ENCODE measurements at places on chromosomes 4 and X. TPM values are rescaled to one million over a fixed set of nuclear protein-coding genes. Genes with fewer than 3 reads are reported as not detected.

- no peak for DNase-seq
- H3K27ac ChIP-seq = no peak overlapping the region
- H3K4me1 ChIP-seq = peaks cover 3% of the 10 kb centered on the region
- no peaks in the 10 kb centered on the region for H3K27me3 ChIP-seq
- H3K36me3 ChIP-seq = no peaks in the 10 kb centered on the region
- H3K4me3 ChIP-seq = no peak overlapping the region
Observed at GRCh38 chrX:107750861-107751445, 24.6 kb downstream of the TSC22D3 start.

GRCh38 chrX:127571834-127572233 lies 480.4 kb downstream of the ACTRT1 start:
- H3K4me1 ChIP-seq = no peaks in the 10 kb centered on the region
- DNase-seq = no peak
- no peak overlapping the region for H3K4me3 ChIP-seq
- H3K36me3 ChIP-seq = no peaks in the 10 kb centered on the region
- H3K27ac ChIP-seq = no peak overlapping the region

GRCh38 chr4:7734651-7735260 lies 204.9 kb downstream of the AFAP1 start:
- no peak overlapping the region for H3K4me3 ChIP-seq
- H3K27ac ChIP-seq = no peak overlapping the region
- H3K4me1 ChIP-seq = no peaks in the 10 kb centered on the region
- H3K27me3 ChIP-seq = no peaks in the 10 kb centered on the region
- no peaks in the 10 kb centered on the region for H3K36me3 ChIP-seq

GRCh38 chr4:182764642-182765041 lies 152.5 kb downstream of the DCTD start:
- no peak overlapping the region for H3K27ac ChIP-seq
- H3K27me3 ChIP-seq = no peaks in the 10 kb centered on the region
- H3K4me1 ChIP-seq = no peaks in the 10 kb centered on the region
- no peaks in the 10 kb centered on the region for H3K36me3 ChIP-seq
- H3K4me3 ChIP-seq = no peak overlapping the region

- H3K4me3 ChIP-seq = no peak overlapping the region
- H3K27me3 ChIP-seq = no peaks in the 10 kb centered on the region
- no peaks in the 10 kb centered on the region for H3K4me1 ChIP-seq
Observed at GRCh38 chr4:16284050-16284449, 57.8 kb upstream of the TAPT1 start.

- peak overlapping the region; percentile 51 for H3K4me3 ChIP-seq
- no peaks in the 10 kb centered on the region for H3K36me3 ChIP-seq
- H3K27ac ChIP-seq = no peak overlapping the region
- peak; percentile 6 for DNase-seq
- H3K27me3 ChIP-seq = no peaks in the 10 kb centered on the region
Observed at GRCh38 chr4:68272380-68272779, 26.9 kb upstream of the TMPRSS11B start.

The KIT gene
- 0.50 TPM for total RNA-seq

The KLB gene
- not detected for total RNA-seq
